ENCODE measurements at places on chromosomes 5 and 9.
A peak's percentile ranks its signal among the peaks of the same experiment; 100 is the strongest.

DNA sequence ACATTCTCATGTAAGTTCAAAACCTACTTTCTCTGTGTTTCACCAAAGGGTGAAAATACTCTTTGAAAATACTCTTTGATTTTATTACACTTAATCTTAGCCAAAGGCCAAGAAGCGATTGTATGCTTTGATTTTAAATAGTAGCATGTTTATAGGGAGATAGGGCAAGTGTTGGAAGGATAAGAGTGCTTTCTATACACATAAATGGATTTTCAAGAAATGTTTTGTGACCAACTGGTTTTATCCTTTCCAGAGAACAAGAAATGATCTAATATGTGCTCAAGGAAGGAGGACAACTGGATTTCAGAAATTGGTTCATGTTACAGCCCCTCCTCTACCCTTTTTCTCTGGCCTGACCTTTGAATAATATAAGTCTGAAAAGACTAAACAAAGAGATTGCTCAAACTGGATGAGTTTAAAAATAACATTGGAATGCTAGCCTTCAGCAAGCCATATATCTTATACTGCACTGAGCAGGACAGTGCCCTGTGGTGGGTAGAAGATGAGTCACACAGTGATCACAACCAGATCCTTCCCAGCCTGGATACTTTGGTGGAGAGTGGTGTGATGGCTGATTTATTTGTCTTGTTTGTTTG lies 13.1 kb downstream of the PALM2AKAP2 start:
- DNase-seq, result no peak

DNA sequence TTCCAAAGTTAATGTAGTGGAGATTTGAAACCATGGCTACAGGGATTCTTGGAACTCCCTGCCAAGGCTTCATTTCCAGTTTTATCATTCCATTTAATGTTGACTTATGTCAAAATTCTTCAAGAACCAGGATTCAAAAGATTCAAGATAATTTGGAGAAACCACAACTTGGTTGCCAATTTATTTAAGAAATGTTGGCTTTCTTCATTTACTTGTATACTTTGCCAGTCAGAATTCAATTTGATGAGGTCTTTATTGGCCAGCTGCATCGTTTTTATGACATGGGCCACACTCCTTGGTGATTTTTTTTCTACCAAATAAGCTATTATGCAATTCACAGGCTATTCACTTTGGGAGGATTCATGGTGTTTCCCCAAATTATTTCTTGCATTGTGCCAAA lies 53.1 kb upstream of the RASEF start:
- no peak for DNase-seq

GRCh38 chr5:82754036-82754746 lies 323.0 kb downstream of the TMEM167A start:
- no peak for DNase-seq

DNA sequence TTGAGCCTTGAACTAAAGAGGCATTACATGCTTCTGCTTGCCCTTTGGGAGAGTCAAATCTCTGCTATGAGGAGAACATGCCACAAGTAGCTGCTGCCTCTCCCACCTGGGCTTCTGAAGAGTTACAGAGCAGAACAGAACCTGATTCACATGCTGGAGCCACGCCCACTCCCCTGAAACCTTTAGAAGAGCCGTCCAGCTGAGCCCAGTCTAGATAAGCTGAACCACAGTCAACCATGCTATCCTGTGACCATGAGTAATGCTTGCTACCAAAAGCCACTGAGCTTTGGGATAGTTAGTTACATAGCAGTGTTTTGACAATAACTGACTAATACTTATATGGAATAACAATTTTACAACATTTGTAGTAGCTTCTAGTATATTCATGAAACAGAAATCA lies 111.0 kb upstream of the VCAN start:
- no peak for DNase-seq

- no peak for DNase-seq
Measured at GRCh38 chr5:10775646-10776045, 14.6 kb upstream of the DAP start.

DNA sequence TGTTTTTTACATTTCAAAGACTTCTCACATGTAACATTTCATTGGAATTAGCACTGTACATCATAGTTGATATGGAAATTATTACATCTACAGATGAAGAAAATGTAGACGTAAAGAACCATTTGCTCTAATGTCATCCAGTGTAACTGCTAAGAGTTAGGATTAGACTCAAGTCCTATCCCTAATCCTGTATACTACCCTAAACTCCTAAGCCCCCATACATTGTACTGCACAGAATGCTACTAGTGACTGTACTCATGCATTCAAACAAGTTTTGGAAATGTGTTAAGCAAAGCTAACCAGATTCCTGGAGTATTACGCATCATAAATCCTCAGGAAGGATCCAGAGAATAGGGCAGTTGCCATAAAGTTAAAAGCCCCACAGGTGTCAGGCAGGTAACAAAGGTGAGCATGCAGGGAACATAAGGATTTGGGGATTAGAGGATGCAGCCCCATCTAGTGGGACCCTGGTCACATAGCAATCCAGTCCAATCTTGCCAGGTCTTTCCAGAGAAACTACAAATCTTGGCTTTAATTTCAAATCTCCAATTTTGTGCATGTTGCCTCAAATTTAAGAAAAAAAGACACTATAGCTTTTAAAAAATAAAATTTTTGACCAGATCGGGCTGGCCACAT lies 32.0 kb downstream of the HAVCR1 start:
- DNase-seq, result no peak

DNA sequence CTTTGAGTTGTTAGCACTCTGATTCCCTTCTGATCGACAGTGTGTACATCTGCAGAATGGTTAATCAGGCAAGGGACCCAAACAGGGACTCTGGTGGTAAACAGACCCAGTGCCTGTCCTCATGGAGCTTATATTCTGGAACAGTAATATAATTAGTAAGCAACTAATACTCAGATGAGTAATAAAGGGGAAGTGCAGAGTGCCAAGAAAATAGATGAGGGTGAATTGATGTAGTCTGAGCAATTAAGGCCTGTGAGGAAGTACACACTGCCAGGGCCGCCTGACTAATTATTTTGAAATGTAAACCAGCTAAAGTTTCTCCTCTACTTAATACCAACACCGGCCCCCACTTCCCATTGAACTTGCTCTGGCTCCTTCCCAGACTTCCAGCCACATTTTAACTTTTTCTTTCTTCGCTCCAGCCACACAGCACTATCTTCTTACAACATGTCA lies 4.2 kb downstream of the DHX29 start:
- no peak for DNase-seq

- no peak for DNase-seq
Measured at GRCh38 chr5:176317534-176318374, 43.8 kb downstream of the KIAA1191 start.

- peak; percentile 54 for DNase-seq
Measured at GRCh38 chr5:126462239-126463014, 39.2 kb downstream of the GRAMD2B start.

DNA sequence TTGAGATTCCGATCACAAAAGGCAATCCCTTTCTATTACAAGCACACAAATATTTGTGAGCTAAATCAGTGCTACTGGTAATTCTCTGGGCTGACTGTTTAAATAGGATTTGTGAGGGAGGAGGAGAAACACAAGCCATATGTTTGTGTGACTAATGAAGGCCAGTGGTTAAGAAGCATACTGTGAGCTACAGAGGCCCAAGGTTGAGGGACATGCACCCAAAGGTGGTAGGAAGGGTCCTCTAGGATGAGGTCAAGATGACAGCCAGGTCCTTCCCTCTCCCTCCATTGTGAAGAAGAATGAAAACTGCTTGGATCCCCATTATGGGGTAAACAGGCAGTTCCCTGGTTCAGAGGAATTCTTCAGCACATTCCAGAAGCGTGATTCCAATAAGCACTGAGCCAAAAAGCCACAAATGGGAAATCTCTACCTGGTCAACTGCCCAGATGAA lies 83.9 kb downstream of the SPOCK1 start:
- DNase-seq, result no peak

Measured in tongue (tissue), 3 donors.